ENCODE measurements at places on chromosomes 2 and 18.

- DNase-seq: no peak
Observed at GRCh38 chr2:208890486-208890885, 483.9 kb downstream of the PTH2R start.

DNA sequence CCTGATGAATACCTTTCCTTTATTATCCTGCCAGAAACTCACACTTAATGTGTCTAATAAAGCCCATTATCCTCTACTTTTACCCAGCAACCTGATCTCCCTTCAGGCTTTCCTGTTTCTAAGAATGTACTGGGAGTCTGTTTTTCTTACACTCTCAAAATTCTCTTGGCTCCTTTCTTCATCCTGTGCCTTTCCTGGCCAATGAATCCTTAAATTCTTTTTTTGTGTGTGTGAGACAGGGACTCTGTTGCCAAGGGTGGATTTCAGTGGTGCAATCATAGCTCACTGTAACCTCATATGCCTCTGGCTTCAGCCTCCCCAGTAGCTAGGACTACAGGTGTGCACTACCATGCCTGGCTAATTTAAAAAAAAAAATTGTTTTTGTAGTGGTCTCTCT lies 72.7 kb downstream of the MAP2 start:
- DNase-seq: no peak

GRCh38 chr2:179532863-179533278 lies 268.2 kb upstream of the SESTD1 start:
- DNase-seq: no peak

- no peak for DNase-seq
Observed at GRCh38 chr2:98692090-98693054, 38.6 kb downstream of the MGAT4A start.

GRCh38 chr2:232388324-232388891 lies 9.9 kb downstream of the ALPP start:
- DNase-seq: no peak

DNA sequence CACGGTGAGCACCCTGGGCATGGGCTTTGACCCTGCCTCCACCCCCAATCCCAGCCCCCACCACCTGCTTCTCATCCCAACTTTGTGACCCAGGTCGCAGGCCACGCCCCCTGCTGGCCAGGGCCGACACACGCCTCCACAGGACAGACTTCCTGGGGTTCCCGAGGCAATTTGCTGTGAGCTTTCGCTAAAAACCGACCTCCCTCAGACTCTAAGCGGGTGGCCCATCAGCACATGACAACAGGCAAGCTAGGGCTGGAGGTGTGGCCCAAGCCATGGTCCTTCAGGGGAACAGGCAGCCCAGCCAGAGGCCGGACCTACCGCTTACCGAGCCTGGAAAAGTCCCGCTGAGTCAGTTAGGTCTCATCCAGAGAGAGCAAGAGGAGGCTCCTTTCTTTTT lies 31.9 kb downstream of the C1QL2 start:
- no peak for DNase-seq

DNA sequence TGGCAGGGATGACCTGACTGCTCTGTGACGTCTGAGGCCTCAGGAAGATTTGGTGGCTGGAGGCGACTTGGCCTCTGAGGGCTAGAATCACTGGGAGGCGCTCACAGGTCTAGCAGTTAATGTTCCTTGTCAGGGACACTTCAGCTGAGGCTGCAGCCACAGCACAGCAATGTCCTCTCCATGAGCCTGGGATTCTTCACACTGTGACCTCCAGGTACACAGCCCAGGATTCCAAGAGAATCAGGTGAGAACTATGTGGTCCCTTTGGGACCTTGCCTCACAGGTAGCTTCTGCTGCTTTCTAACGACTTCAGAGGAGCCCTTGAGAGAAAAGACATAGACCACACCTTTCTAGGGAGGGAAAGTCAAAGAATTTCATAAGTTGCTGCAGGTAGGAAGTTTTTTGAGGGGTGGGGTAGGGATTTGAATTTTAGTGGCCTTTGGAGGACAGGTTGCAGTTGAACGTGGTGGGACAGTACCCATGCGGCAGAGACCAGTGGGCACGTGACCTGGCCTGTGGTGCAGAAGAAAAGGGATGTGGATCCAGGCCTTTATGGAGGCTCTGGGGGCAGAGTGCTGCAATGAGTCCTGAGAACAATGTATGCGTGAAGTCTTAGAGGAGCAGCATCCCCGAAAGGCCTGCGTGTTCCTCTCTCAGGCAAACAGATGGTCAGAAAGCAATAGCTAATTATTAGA lies 86.2 kb downstream of the LYPD1 start:
- DNase-seq: no peak

- no peak for DNase-seq
Observed at GRCh38 chr2:40062381-40062780, 283.3 kb upstream of the THUMPD2 start.

GRCh38 chr2:105749583-105750400 lies 5.1 kb downstream of the NCK2 start:
- DNase-seq: no peak

DNA sequence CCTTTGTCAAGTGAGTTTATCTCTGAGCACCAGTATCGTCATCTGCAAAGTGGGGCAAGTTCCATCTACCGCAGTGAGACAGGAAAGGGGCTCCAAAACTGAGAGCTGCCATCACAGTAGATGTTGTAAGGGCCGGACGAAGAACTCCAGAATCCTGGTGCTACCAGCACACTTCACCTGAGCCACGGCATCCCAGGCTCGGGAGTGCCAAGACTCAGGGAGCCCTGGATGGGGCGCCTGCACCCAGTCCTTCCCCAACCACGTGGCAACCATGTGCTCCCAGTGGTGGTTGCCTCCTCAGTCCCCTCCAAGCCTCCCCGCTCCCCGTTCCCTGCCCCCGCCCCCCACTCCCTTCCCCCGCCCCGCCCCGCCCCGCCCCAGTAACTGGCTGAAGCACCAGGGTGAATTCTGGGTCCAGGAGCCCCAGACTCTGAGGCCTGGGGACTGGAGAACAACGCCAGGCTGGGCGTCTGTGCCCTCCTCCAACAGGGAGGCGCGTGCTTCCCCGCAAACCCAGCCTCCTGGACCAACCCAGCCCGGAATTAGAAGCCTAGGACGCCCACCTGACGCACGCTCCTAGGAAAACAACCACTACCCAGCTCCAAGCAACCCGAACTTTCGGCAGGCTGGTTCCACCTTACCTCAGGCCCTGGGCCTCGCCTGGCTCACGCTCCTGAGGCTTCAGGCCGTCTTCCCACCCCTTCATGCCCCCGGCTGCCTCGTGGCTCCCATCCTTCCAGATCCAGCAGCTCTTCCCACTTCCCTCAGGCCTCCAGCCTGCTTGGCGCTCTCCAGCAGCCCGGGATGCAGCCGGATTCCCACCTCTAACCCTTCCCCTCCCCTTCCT lies 67.6 kb downstream of the LAMA3 start:
- DNase-seq: no peak

Data from RWPE2 (cell line).